ENCODE measurements at places on chromosomes 2 and 18.

- DNase-seq = no peak
Observed at GRCh38 chr2:172726172-172726735, 9.4 kb upstream of the RAPGEF4 start.

GRCh38 chr18:37430357-37431076 is 135.1 kb downstream of the CELF4 start:
- no peak for DNase-seq

GRCh38 chr2:604854-605524 is 72.2 kb downstream of the TMEM18 start:
- no peak for DNase-seq

- peak; percentile 36 for DNase-seq
Observed at GRCh38 chr2:102301867-102302362, 9.4 kb upstream of the IL1RL1 start.

DNA sequence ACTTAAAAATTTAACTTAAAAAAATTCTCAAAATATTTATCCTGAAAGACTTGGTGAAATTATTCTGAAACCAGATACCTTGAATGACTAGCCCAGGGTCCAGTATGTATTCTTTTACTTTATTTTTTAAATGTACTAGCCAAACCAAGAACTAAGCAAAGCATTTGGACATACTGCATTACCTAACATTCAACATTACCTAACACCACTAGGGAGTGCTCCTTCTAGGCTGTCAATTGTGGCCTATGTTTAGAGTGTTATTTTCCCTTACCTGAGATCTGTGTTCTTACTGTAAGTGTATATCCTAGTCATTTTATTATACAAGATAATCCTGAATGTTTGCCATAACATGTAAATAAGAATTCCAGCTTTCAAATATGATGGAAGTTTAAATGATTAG is 496.6 kb downstream of the PTPRM start:
- no peak for DNase-seq

- no peak for DNase-seq
Observed at GRCh38 chr18:62122330-62122729, 64.5 kb downstream of the PIGN start.

- no peak for DNase-seq
Observed at GRCh38 chr2:239583879-239584859, 183.3 kb upstream of the HDAC4 start.

GRCh38 chr2:70691497-70692140 is 76.4 kb downstream of the ADD2 start:
- DNase-seq = no peak

DNA sequence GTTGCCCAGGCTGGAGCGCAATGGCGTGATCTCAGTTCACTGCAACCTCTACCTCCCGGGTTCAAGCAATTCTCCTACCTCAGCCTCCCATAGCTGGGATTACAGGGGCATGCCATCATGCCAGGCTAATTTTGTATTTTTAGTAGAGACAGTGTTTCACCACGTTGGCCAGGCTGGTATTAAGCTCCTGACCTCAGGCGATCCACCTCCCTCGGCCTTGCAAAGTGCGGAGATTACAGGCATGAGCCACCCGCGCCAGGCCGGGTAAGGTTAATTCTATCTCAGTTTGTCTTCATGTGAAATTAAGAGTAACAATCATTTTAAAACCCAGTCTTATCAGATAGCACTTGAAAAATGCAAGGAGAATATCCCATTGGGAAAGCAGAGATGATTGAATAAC is 1681.7 kb upstream of the DDX18 start:
- no peak for DNase-seq

DNA sequence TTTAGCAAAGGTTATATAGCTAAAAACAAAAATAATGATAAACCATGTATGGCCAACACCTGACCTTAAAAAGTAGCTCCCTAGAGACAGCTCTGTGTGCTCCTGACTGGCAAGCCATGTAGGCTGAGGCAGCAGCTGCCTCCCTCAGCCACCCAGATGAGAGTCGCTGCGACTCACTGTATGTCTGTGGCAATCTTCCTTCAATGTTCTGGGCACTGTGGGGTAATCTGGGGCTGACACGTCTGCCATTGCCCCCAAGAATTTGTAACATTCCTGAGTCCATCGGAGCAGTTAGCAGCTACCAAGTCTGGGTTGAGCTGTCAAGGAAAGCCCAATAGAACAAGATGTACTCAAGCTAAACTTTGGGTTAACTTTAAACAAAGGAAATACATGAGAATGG is 106.4 kb upstream of the DAPL1 start:
- no peak for DNase-seq

GRCh38 chr2:152056418-152056817 is 42.4 kb downstream of the CACNB4 start:
- no peak for DNase-seq

GRCh38 chr2:227497158-227497557 is 25.2 kb downstream of the AGFG1 start:
- no peak for DNase-seq

DNA sequence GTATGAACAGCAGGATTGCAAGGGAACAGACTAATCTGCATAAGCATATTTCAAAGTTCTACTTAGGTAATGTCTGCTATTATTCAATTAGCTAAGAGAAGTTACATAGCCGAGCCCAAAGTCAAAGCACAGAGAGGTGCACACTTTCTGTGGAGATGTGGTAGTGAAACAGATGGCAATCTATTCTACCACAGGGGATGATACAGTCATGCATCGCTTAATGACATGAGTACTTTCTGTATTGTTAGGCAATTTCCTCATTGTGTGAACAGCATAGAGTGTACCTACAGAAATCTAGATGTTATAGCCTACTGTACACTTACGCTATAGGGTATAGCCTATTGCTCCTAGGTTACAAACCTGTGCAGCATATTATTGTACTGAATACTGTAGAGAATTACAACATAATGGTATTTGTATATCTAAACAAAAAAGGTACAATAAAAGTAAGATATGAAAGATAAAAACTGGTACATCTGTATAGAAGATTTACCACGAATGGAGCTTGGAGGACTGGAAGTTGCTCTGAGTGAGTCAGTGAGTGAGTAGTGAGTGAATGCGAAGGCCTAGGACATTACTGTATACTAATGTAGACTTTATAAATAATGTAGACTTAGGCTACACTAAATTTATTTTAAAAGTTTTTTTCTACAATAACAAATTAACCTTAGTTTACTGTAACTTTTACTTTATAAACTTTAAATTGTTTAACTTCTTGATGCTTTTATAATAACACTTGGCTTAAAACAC is 197.6 kb downstream of the MBD5 start:
- no peak for DNase-seq

DNA sequence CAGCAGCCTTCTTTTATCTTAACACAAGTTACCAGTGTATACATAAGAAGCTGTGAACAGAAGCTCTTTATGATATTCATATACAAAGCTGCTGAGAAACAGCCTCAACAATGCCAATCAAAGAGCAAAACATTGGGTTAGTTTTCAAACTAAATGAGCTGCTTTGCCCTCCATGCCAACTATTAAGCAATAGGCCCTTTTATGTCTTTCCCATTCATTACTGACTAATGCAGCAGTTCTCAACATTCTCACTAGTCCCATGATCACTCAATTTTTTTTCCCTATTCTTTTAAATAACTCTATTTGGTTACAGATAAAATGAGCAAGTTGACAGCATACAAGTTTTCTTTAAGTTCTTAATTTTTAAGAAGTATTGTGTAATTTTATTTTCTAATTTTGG is 57.9 kb upstream of the FRZB start:
- no peak for DNase-seq

DNA sequence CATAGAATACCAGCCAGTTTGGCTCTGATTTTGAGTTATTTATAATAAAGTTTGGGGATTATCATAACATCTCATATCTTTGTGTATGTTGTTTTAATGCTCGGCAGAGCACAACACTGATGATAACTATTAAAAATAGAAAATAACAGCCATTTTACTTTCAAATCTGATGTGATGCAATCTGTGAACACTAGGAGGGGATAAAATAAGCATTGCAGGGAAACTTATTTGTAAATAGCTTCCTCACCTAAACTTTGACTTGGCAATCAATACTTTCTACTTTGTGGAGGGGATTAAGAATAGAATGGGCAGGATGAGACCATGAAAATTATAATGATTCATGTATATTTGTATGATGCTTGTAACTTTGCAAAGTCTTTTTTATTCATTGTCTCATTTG is 54.4 kb downstream of the USP14 start:
- no peak for DNase-seq

DNA sequence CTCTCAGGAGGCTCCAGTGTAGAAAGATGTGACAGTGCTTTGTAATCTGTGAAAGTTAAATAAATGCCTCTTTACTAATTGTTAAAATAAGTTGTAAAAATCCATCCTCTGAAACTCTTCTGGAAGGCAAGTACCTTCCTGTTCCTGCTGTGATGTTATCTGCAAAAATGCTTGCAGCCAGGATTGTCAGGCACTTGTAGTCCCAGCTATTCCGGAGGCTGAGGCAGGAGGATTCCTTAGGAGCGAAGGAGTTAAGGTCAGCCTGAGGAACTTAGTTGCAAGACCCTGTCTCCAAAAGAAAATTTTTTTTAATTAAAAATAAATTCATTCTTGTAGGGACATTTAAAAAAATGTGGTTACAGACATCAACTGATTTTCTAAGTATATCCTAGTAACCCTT is 22.7 kb upstream of the BMPR2 start:
- DNase-seq = no peak

GRCh38 chr18:57921708-57922107 is 118.6 kb upstream of the ATP8B1 start:
- DNase-seq = no peak

DNA sequence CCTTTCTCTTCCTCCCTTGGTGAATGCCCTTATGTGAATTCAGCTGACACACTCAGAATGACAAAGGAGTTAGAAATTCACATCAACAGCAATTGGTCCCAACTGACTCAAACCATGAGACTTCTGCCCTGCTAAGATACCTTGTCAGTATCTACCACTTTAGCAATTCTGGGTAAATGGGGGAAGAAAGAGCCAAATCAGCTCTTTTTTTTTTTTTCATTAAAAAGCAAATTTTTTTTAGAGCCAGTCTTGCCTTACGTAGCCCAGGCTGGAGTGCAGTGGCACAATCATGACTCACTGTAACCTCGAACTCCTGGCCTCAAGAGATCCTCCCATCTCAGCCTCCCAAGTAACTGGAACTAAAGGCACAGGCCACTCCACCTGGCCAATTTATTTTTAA is 1.7 kb upstream of the PPP4R1 start:
- DNase-seq = no peak

- no peak for DNase-seq
Observed at GRCh38 chr2:219777388-219777787, 150.0 kb downstream of the SLC4A3 start.

- DNase-seq = no peak
Observed at GRCh38 chr18:25420077-25420825, 68.3 kb upstream of the ZNF521 start.

DNA sequence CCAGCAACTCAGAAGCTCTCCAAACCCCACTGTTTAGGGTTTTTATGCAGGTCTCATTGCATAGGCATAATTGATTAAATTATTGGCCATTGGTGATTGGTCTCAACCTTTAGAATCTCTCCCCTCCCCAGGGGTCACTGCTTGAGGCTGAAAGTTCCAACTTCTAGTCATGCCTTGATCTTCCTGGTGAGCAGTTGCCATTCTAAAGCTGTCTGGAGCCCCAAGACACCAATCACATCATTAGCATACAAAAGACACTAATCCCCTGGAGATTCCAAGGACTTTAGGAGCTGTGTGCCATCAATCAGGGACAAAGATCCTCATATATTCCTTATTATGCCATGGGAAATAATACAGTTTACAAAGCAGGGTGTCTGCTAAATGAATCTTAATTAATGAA is 863.4 kb upstream of the KLHL29 start:
- DNase-seq = no peak

DNA sequence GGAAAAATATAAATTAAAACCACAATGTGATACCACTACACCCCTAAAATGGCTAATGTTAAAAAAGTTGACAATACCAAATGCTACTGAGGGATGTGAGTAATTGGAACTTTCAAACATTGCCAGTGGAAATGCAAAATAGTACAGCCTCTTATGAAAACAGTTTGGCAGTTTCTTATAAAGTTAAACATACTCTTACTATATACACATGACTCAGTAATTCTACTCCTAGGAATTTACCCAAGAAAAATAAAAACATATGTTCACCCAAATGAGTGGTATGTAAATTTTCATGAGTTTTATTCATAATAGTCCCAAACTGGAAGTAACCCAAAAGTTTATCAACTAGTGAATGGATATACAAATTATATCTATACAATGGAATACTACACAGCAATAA is 228.0 kb downstream of the CYP26B1 start:
- no peak for DNase-seq

GRCh38 chr2:33022989-33023727 is 76.4 kb downstream of the LTBP1 start:
- no peak for DNase-seq

GRCh38 chr2:240498958-240499260 is 58.9 kb downstream of the ANKMY1 start:
- DNase-seq = no peak
